ENCODE measurements at places on chromosomes 12 and 14. TPM values are rescaled to one million over a fixed set of nuclear protein-coding genes. Genes with fewer than 3 reads are reported as not detected.

The KRT77 gene
- total RNA-seq = not detected

The IGF1 gene
- total RNA-seq = 9.2 TPM

The BDKRB2 gene
- total RNA-seq = 17.1 TPM

The APOF gene
- total RNA-seq = not detected

The CLEC4C gene
- not detected for total RNA-seq

The SDR9C7 gene
- not detected for total RNA-seq

- DNase-seq = no peak
Observed at GRCh38 chr14:75715926-75716780, 55.1 kb downstream of the TTLL5 start.

DNA sequence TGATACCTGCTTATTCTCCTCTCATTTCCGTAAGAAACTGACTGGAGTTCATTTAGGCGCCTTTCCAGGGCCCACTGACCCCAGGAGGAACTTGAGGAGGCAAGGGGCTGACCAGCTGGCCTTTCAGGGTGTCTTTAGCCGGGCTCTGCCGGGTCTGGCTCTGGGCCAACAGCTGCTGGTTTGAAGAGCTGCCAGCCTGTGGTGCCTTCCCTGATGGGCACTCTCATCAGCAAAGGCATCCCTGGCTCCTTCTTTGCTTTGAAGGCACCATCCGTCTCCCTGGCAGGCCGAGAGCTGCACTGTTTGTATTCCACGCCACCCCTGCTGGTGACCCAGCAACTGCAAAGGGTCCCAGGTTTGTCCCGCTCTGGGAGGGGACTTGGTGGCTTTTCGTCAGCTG lies 42.0 kb downstream of the IQSEC3 start:
- peak; percentile 57 for DNase-seq

- DNase-seq = no peak
Observed at GRCh38 chr12:2749580-2749979, 45.2 kb upstream of the FKBP4 start.

GRCh38 chr12:82325540-82326336 lies 32.4 kb downstream of the CCDC59 start:
- no peak for DNase-seq

DNA sequence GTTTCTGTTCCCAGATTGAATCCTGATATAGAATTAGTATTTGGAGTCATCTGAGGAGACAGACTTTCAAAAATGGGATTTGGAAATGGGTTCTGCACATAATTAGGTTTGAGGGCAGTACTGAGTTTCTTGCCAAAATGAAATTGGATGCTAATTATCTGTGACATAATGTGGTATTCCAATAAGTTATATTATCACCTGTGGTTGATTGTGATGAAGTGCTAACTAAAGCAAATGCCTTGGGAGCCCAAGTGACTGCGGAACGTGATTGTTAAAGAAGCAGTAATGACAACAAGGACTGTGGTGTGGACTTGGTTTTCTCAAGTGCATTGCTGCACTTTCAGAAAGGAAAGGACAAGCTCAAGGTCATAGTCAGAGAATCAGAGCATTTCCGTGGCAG lies 337.0 kb downstream of the IPO8 start:
- no peak for DNase-seq

GRCh38 chr14:96881713-96882112 lies 84.5 kb downstream of the VRK1 start:
- DNase-seq = no peak

DNA sequence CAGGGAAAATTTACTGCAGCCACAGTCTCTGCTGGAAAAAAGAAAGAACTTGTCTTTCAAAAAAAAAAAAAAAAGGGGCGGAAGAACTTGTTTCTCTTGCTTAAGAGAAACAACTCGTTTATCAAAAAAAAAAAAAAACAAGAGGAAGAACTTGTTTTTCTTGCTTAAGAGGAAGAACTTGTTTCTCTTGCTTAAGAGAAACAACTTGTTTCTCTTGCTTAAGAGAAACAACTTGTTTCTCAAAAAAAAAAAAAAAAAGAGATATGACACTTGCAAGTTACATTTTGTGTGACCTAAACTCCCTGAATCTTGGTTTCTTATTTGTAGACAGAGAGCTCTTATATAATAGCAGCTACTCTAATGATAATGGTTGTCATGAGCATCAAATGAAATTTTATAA lies 44.7 kb upstream of the USP15 start:
- no peak for DNase-seq

DNA sequence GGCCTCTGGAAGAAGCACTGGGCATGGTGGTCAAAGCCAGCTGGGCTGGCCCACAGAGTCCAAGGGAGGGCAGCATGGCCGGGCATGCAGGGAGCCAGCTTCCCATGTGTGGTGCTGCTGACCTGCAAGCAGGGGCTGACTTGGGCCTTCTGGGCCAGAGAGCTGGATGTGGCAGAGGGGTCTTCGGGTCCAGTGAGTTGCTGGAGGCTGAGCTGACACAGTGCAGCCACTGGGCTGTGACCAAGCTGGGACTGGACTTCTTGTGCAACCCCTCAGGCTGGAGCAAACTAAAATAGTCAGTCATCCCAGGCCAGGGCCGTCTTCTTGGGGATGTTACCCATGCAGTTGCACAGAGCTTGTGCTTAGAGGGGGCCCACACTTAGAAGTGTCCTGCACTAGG lies 7.3 kb upstream of the RIN3 start:
- DNase-seq = no peak

DNA sequence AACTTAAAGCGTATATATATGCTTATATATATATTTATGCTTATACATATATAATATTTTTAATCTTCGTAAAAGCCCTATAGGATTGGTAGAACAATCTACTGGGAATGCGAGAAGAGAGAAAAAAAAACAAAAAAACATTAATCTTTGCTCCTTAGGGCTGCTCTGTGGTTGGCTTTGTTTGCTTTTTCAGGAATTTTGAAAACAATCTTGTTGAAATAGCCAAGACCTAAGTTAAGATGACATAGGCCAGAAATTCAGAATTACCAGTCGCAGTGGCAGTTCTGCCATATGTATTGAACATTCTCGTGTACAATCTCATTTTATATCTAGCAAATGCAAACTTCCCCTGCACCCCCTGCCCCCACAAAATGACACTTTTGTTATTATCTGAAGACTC lies 699 bp downstream of the KLRF2 start:
- DNase-seq = no peak

All from ureter (tissue), 1 donor.